Kasumi-1 (cell line): ENCODE measurements at places on chromosomes 1 and 21.

GRCh38 chr1:106435269-106435668, 621.2 kb upstream of the PRMT6 start:
- DNase-seq = no peak

- peak; percentile 50 for DNase-seq
These were observed 594 bp downstream of the LUZP1 start for GRCh38 chr1:23168079-23168444.

DNA sequence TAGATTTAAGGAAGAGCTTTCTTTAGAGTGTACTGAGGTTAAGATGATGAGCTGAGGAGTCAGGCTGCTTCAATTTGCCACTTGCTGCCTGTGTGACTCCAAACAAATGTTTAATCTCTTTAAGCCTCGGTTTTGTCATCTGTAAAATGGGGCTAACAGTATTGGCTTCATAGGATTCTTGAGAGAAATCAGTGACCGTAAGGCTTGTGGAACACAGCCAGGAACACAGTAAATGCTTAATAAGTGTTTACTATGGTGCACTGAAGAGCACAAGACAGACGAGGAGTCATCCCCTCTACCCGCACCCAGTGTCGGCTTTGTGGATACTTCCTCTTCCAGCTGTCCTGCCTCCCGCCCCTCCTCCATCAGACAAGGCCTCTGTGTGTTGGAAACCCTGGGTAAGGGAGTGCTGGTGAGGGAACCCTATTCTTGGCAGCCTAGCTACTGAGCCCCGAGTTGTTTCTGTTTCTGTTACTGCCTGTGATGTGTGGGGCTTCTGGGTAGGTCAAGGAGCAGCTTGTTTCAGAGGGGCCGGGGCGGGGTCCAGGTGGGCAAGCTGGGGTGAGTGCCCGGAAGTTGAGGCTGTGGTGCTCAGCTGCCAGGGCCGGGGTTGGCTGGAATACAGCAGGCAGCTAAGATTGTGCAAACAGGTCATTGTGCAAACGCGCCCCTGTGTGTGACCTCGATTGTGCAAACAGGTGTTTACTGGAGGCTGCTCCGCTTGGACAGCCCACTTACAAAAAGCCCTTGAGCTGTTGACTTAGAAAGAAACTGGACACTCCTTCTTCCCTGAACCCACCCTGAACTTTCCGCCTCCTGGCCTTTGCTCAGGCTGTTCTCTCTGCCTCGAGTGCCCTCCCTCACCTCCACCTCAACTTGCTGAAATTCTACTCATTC, 4.0 kb upstream of the CSF3R start:
- peak; percentile 81 for DNase-seq

GRCh38 chr1:19468397-19468956, 16.9 kb downstream of the CAPZB start:
- DNase-seq = peak; percentile 83

DNA sequence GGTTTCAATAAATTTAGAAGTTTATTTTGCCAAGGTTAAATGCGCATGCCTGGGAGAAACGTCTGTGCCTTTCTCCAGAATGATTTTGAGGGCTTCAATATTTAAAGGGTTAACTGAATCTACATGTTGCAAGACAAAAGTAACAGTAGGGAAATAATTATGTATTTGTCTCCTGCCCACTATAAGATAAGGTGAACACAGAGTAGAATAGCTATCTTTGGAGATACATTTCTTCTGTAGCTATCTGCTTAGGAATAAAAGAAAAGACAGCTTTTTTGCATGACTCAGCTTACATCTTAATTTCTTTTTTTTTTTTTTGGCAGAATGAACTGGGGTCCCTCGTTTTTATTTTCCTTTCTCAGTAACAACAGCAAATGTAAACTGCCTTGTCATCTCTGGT, 1351.6 kb downstream of the AMY1C start:
- no peak for DNase-seq

DNA sequence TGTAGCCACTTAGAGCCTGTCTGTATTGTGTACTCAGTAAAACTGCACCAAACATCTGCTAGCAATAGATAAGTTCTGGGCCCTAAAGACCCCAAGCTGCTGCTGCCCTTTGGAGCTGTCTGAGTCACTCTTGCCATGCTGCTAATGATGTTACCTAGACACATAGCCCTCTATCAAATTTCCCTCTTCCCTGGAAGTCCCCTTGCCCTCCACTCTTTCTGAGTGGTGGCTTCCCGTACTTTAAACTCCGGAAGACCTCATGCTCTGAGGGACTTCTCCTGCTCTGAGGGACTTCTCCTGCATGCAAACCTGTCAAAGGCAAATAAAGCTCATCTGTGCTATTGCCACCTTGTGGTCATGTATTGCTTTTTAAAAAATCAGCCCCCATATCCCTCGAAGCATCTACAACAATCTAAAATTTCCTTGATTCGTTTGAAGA, 34.0 kb downstream of the FH start:
- DNase-seq = peak; percentile 3

- DNase-seq = no peak
These were observed 83.5 kb downstream of the UCK2 start for GRCh38 chr1:165910764-165911421.

DNA sequence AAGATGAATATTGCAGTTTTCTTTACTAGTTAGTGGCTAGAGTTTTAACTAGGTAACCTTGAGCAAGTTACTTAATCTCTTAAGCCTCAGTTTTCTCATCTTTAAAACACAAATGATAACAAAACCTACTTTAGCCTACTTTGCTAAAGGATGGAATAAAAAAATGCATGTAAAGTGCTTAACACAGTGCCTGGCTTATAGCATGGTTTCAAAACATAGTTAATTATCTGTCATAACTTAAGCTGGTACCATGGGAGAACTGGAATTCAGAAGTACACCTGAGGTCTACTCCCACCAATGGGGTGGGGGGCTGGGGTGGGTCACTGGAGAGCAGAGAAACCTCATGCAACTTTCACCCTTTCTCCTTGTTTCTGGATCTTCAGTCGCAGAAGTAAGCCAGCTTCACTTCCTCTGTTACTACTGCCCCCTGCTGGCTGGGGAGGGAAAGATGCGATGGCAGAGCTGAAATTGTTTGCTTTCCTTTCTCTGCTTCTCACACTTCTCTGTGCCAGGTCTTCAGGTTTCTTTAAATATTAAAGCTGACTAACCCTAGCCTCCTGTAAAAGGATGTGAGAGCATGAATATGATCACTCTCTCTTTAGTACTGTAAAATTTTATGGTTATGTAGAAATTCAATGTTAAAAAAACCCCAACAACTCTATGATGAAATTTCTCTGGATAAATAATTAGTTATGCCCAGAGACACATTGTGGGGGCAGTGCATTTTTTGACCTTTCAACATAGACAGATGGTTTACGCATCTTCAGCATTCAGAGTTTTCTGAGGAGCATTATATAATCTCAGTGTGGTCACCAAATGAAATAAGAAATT, 324.2 kb downstream of the HLX start:
- peak; percentile 64 for DNase-seq

DNA sequence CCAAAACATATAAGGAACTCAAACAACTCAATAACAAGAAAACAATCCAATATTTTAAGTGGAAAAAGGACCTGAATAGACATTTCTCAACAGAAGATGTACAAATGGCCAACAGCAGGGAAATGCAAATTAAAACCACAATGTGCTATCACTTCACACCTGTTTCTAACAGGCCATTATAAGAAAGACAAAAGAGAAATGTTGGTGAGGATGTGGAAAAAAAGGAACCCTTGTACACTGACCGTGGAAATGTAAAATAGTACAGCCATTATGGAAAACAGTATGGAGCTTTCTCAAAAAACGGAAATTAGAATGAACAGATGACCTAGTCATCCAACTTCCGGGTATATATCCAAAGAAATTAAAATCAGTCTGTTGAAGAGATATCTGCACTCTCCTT, 37.8 kb upstream of the CD2 start:
- no peak for DNase-seq

DNA sequence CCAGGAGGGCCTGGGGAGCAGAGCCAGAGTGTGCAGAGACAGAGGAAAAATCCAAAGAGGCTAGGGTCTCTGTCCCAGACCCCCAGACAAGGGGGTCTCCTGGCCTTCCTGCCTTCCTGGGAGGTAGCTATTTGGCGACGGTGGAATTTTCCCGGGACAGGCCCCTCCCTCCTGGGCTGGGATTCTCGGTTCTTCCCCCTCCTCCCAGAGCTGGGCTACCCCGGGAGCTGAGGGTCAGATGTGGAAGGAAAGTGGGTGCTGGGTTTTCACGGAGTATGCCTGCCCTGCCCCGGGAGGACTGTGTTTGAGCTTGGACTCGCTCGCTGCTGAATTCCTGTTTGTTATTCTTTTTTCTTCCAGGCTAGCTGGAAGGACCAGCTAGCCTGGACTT, 759 bp downstream of the AMPD2 start:
- peak; percentile 26 for DNase-seq

DNA sequence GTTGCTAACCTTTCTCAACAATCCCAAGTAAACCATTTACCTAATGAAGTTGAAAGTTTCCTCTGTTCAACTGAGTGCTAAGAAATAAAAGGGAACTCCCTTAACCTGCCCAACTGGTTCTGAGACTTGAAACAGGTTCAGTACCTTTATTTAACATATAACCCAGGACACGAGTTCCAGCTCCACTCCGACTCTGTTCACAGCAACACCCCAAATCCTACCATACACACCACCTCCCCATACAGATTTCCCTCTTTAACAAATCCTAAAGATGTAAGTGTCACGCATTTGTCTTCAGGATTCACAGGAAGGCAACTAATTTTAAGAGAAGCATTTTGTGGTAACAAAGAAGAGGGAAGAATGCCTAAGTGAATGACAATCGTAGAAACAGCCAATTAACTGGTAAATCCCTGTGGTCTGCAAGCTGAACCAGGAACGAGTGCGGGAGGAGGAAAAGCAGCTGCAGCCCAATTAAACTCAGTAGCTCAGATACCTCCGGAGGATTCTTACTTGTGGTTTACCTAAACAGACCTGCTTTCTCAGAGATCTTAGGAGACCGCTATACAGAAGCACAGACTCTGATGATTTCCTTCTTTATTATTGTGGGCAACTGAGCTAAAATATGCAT, 134.5 kb upstream of the MAGI3 start:
- no peak for DNase-seq

- DNase-seq = no peak
These were observed 150.0 kb downstream of the PPP1R12B start for GRCh38 chr1:202498542-202498941.

GRCh38 chr1:109977657-109978378, 6.7 kb upstream of the AHCYL1 start:
- DNase-seq = no peak

DNA sequence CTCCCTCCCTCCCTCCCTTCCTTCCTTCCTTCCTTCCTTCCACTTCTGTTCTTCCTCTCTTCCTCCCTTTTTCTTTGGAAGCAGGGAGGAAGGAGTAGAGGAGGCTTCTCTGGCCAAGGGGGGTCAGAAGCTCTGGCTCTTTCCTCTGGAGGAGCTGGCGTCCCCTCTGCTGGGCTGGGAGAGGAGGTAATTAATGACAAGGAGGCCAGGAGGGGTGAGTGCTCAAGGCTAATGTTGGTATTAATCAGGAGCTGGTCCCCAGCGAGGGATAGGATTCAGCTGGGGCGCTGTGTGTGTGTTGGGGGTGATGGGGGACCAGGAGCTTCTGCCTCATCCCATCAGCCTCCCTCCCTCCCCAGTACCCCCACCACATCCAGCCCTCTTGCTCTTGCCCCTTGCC, 6.2 kb upstream of the PEAR1 start:
- no peak for DNase-seq

GRCh38 chr1:150777544-150777943, 12.0 kb upstream of the CTSS start:
- peak; percentile 9 for DNase-seq

- no peak for DNase-seq
These were observed 116.2 kb downstream of the HMCN1 start for GRCh38 chr1:185850366-185850765.

GRCh38 chr1:58620259-58620658, 43.2 kb upstream of the TACSTD2 start:
- no peak for DNase-seq

- DNase-seq = no peak
These were observed 143.7 kb downstream of the PLPP3 start for GRCh38 chr1:56435434-56436262.

DNA sequence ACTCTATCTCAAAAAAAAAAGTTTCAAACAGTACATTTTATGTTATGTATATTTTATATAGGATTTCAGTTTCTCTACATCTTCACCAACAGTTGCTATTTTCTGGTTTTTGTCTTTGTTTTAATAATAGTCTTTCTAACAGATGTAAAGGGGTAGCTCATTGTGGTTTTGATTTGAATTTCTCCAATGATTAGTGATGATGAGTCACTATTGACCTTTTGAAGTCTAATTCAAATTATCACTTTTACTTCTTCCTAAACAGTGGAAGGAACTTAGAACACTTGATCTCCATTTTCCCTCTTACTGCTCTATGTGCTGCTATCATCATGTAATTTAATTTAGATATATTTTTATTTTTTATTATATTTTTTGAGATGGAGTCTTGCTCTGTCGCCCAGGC, 31.7 kb upstream of the SHCBP1L start:
- DNase-seq = no peak

DNA sequence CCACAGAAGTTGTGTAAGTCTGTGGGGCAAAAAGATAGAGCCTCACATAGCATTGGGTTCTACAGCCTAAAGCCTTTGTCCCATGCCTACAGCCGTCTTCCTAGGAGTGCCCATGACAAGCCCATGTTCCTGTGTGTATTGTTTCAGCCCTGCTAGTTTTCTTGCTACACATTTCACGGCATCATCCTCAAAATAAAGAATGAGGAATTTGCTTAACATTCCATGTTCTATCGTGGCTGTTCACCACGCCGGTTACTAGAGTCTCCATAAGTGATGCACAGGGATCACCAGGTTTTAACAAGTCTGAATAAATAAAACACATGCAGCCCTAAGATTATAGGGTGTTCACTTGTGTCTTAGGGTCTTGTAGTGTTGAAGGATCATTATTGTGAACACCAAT, 87.4 kb upstream of the NGF start:
- DNase-seq = no peak

DNA sequence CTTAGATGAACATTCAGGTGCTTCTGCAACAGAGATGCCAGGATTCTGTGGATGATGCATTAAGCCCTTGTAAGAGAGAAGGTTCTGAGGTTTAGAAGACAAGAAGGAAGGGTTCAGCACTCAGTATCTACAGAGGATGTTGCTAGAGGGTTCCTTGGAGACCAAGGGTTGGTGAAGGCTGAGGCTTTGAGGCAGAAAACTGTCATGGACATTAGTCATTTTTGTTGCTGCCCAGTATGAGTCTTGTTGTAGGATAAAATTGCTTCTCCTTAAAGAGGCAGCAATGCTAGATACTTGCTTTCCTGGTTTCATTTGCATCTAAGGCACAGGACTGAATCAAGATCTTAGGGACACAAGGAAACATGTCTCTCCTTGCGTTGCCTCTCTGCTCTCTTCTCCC, 319.4 kb upstream of the NFIA start:
- no peak for DNase-seq

GRCh38 chr1:54956726-54957125, 23.7 kb upstream of the TMEM61 start:
- DNase-seq = no peak
